CD4-positive, alpha-beta memory T cell (primary cell): ENCODE measurements at places on chromosomes 13 and 19. TPM values are rescaled to one million over a fixed set of nuclear protein-coding genes. Genes with fewer than 3 reads are reported as not detected.

Gene MBD3L3
- total RNA-seq = not detected

Gene RASAL3
- 238 TPM for total RNA-seq

Gene EFNA2
- not detected for total RNA-seq

Gene PABPC3
- total RNA-seq = 1.3 TPM

Gene ATP8B3
- total RNA-seq = 4.9 TPM

Gene HSD17B14
- total RNA-seq = 0.35 TPM

DNA sequence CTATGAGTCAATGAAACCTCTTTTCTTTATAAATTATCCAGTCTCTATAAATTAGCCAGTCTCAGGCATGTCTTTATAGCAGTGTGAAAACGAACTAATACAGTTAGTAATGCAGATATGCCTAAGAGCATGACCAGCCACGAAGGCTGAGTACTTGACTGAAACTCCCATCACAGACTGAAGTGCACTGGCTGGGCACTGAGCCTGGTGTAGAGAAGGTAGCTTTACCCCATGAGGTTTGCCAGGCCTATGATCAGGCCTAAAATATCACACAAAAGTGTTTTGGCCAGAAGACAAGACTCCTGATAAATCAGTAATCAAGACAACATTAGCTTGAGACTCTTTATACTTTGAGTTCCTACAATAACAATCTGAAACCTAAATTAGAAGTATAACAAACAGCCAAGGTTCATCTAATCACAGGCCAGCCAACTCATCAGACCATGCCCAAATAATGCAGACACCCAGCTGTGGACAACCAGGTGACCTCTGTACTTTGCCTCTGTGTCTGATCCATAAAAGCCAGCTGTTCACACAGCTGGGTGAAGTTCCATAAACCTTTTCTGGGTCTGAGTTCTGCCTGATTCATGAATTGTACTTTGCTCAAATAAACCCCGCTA, 771.8 kb upstream of the SLITRK1 start:
- no peak for DNase-seq

GRCh38 chr13:32731576-32731975, 145.3 kb downstream of the PDS5B start:
- DNase-seq = peak; percentile 39

GRCh38 chr13:70275841-70276240, 167.6 kb upstream of the KLHL1 start:
- DNase-seq = no peak

GRCh38 chr19:13669780-13670355, 94.5 kb upstream of the MRI1 start:
- DNase-seq = no peak

- no peak for DNase-seq
Observed at GRCh38 chr19:15897738-15898276, at the start of gene CYP4F2. CYP4F2 (minus strand) TSS chr19:15898074; CDS start chr19:15897611, 463 bp downstream.

- DNase-seq = no peak
Observed at GRCh38 chr19:16232568-16232967, 34.9 kb downstream of the AP1M1 start.

DNA sequence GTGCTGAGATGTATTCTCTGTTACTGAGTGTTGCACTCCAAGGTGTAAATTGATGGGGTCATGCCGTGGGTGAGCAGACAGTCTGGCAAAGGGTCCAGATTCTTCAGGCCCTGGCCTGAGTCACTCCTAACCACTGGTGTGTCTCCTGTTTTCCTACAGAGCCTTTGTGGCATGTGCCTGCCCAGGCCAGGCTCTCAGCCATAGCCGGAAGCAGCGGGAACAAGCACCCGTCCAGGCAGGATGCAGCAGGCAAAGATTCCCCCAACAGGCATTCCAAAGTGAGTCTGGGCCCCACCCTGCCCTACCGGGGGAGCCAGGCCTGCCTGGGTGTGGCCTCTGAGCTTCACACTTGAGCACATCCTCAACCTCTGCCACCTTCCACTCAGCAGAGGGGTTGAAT, 61.9 kb downstream of the DPF1 start:
- DNase-seq = no peak

GRCh38 chr19:47253467-47253881, 2.9 kb upstream of the CCDC9 start:
- no peak for DNase-seq

GRCh38 chr19:56842412-56842811, 1.9 kb upstream of the PEG3 start:
- DNase-seq = no peak
